ENCODE measurements at places on chromosomes 4 and X. TPM values are rescaled to one million over a fixed set of nuclear protein-coding genes. Genes with fewer than 3 reads are reported as not detected.

The MAGEB10 gene
- not detected for total RNA-seq

The TMEM150C gene
- total RNA-seq, result not detected

The CT45A1 gene
- total RNA-seq, result not detected

The DDIT4L gene
- total RNA-seq, result 3.5 TPM

The PAGE1 gene
- not detected for total RNA-seq

The ARR3 gene
- not detected for total RNA-seq

The SH3TC1 gene
- 6.7 TPM for total RNA-seq

The H2BW2 gene
- total RNA-seq, result not detected

Data from myometrial cell (primary cell).